ENCODE measurements at places on chromosomes 1 and 21. TPM values are rescaled to one million over a fixed set of nuclear protein-coding genes. Genes with fewer than 3 reads are reported as not detected.
A peak's percentile ranks its signal among the peaks of the same experiment; 100 is the strongest.

- DNase-seq, result peak; percentile 55
Observed at GRCh38 chr1:9101510-9102146, 27.3 kb downstream of the GPR157 start.

CASZ1 gene
- polyA plus RNA-seq, result 23.9 TPM

COL8A2 gene
- polyA plus RNA-seq, result 1.6 TPM

NR1I3 gene
- polyA plus RNA-seq, result 3.2 TPM

AVPR1B gene
- polyA plus RNA-seq, result 1.2 TPM

- DNase-seq, result no peak
Observed at GRCh38 chr1:201180141-201180540, 10.5 kb upstream of the IGFN1 start.

DNA sequence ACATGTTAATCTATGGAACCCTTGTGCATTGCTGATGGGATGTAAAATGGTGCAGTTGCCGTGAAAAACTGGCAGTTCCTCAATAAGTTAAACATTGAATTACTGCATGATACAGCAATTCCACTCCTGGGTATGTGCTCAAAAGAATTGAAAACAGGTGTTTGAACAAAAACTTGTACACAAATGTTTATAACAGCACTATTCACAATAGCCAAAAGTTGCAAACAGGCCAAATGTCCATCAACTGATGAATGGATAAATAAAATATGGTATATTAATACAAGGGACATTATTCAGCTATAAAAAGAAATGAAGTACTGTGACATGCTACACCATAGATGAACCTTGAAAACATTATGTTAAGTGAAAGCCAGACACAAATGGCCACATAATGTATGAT is 17.7 kb upstream of the SRSF10 start:
- DNase-seq, result no peak

GRCh38 chr1:160163615-160164014 is 12.2 kb downstream of the ATP1A4 start:
- DNase-seq, result no peak

LAMC2 gene
- 7.7 TPM for polyA plus RNA-seq

PSMA5 gene
- 108 TPM for polyA plus RNA-seq

GRCh38 chr1:1939296-1940122 is 20.4 kb upstream of the TMEM52 start:
- DNase-seq, result no peak

RPE65 gene
- 0.10 TPM for polyA plus RNA-seq

GRCh38 chr21:27339902-27340301 is 373.0 kb upstream of the ADAMTS5 start:
- DNase-seq, result no peak

DNA sequence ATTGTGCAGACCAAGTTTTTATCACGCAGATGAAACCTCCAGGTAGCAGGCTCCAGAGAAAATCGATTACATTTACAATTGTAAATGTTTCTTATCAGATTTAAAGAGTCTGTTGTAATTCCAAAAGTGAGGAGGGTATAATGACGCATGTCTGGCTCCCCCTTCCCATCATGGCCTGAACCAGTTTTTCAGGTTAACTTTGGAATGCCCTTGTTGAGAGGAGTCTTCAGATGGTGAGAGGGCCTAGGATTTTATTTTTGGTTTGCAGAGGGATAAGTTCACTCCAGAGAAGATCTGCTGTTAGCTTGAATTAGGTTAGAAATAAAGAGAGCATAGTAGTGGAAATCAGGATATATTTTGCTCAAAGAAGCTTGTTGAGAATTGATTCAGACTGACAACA is 1028.3 kb upstream of the B3GALT2 start:
- DNase-seq, result no peak

DNA sequence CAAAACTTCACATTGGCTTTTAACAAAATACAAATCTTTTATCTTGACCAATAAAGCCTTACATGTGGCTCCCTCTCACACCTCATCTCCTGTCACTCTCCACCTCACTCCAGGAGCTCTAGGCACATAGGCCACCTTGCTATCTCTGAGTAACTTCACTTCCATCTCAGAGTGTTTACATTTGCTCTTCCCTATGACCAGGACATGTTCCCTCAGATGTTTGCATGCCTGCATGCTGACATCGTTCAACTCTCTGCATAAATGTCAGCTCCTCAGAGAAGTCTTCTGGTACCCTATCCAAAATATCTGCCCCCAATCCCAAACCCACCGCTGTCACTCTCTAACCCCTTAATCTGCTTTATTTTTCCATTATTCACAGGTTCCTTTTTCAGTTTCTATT is 110.9 kb downstream of the TOMM20 start:
- DNase-seq, result no peak

- no peak for DNase-seq
Observed at GRCh38 chr1:182862827-182863226, 23.7 kb downstream of the DHX9 start.

DNA sequence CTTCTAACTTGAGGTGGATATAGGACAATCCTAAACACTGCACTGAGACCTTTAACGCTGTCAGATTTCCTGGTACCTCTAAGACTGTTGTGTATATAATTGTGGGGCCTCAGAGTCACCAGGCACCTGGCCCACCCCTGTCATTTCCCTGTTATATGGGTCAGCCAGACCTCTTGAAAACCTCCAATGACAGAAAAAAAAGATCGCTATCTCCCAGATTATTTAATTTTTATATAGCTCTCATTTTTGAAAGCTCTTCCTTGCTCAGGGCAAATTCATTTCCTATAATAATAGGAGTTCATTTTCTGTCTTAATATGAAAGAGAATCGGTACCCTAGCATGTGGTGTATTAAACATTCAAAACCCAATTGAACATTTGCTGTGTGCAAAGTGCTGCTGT is 56.7 kb downstream of the ZP4 start:
- DNase-seq, result no peak

DNA sequence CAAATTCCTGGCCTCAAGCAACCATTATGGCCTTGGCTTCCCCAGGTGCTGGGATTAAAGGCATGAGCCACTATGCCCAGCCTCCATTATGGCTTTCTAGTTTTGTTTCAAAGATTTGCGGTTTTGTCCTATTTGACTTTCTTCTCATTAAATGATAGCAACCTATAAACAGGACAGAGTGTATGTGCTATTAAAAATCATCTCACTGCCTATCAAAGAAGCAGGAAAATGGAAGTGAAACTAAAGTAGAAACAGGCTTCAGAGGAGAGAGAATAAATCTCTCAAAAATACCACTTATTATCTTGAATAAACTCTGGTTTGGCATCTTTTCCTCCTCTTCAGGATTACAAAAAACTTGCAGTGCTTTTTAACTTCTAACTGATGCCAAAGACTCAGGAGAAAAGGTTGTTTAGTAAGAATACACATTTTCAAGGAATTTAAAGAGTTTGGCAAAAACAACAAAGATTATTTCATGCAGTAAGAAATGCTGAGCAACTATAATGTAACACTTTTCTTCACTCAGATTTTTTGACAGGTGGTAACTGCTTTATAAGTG is 28.7 kb downstream of the ACBD3 start:
- DNase-seq, result no peak

DNA sequence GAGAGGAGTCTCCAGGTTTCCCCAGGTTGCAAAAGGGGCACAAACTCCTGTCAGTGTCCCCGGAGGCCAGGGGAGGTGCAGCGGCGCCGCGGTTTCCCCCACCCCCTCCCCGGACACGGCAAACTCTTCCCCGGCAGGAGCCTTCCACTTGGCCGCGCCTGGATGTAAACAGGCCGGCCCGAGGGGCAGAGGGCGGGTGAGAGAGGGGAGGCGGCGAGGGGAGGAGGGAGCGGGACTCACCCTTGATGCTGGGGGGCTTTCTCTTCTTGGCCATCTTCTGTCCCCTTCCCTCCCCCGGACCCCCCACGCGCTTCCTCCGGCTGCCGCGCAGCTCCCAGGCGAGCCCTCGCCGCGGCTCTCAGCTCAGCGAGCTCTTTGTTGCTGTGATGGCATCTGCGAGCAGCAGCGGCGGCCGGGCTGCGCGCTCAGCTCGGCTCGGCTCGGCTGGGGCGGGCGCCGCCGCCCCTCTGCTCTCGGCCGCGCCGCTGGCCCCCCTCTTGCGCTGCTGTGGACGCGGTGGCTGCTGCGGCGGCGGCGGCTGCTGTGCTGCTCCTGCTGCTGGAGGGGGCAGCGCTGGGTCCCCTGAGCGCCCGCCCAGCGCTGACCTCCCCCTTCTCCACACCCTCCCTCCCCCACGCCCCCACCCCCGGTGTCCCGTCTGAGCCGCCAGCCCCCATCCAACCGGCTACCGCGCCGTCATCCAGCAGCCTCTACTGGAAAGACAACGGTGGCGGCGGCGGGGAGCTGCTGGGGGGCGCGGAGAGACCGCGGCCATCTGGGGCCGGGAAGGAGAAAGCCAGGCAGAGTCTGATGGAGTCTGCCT is 4.9 kb upstream of the SLC44A5 start:
- peak; percentile 48 for DNase-seq

GRCh38 chr1:222057162-222057561 is 315.3 kb upstream of the DUSP10 start:
- no peak for DNase-seq

DNA sequence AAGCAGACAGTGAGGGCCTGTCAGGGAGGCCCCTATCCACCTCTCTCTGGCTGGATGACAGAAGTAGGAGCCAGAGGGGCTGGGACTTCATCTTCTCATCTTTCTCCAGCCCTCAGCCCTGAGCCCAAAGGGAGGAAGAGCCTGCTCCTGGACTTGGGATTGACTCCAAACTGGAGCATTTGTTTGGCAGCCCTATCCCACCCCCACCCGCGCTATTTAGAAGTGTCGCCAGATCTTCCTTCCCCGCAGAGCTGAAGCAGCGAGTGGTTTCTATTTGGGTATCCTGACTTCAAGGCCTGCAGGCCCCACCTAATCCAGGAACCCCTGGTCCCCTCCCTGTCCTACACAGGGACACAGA is 9.6 kb downstream of the NES start:
- DNase-seq, result no peak

DNA sequence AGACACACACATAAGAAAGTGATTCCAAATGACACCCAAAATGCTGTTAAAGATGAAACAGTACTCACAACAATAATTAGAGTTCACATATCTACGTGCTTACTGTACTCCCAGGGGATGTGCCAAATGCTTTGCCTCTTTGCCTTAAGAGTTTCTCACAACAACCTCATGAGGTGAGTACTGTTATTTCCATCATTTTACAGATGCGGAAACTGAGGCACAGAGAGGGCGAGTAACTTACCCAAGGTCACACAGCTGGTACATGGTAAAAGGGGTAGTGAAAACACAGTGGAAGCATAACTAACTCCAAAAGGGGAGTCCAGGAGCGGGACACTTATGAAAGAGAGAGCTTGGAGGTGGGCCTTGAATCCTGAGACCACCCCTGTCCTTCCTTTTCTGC is 171.8 kb downstream of the ACTL8 start:
- no peak for DNase-seq

GRCh38 chr1:51175278-51175677 is 60.8 kb upstream of the RNF11 start:
- DNase-seq, result no peak

DNA sequence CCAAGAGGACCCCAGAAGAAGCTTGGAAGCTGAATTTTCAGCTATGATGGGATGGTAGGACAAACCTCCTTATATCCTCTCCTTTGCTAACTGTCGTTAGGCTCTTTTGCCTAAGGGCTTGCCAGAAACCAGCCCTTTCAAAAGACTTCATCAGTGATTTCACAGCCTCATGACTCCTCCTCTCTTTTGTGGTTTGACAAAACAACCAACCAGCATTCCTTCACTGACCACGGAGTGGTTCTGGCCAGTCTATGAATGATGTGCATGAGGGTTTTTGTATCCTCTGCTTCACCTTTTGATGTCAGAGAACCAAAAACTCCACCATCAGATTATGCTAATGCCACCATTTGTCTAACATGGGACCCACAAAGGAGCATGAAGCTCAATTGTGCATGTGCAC is 116.9 kb upstream of the COA6 start:
- no peak for DNase-seq

SPRR4 gene
- not detected for polyA plus RNA-seq

- DNase-seq, result no peak
Observed at GRCh38 chr21:19463966-19464365, 1060.4 kb upstream of the TMPRSS15 start.

GRCh38 chr1:9121496-9122409 is 7.1 kb downstream of the GPR157 start:
- DNase-seq, result no peak

GRCh38 chr1:192476802-192477298 is 98.7 kb upstream of the RGS1 start:
- DNase-seq, result no peak

DNA sequence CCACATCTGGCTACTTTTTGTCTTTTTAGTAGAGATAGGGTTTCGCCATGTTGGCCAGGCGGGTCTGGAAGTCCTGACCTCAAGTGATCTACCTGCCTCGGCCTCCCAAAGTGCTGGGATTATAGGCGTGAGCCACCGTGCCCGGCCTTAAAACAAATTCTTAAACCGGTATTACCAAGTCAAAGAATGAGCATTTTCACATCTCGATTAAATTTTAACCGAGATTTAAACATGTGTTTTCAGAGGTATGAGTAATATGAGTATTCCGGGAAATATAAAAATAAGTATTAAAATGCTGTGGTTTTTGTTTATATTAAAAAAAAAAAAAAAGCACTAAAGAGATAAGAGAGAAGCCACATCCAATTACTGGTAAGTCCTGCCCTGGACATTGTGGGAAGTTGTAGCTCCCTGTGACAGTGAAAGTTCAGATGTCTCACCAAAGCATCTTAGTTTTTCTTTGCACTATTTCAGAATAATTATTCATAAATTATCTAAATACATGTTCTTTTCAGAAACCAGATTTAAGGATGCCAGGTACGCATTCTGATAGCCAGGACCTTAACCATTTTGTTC is 24.9 kb downstream of the ZNF281 start:
- no peak for DNase-seq

- no peak for DNase-seq
Observed at GRCh38 chr1:180173952-180174351, 19.3 kb downstream of the QSOX1 start.

- DNase-seq, result no peak
Observed at GRCh38 chr1:100441651-100442050, 89.3 kb downstream of the CDC14A start.

KRTAP19-6 gene
- polyA plus RNA-seq, result not detected

SPTA1 gene
- 2.6 TPM for polyA plus RNA-seq

ACOT11 gene
- 16.0 TPM for polyA plus RNA-seq

C1orf94 gene
- 0.06 TPM for polyA plus RNA-seq

DNA sequence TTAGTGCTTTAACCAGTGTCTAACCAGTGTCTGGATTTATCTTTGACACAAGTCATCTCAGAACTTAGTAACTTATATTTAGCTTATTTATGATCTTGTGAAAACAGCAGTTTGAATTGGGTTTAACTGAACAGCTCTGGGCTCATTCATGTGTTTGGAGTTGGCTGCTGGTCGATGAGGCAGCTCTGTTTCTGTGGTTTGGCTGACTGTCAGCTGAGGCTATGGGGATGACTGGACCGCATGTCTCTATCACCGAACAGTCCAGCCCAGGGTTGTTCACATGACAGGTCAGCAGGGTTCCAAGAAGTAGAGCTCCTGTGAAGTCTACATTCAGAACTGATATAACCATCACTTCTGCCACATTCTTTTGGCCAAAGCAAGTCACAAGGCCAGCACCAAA is 29.1 kb upstream of the C21orf91 start:
- DNase-seq, result no peak
